ENCODE measurements at places on chromosomes 1 and 21.

DNA sequence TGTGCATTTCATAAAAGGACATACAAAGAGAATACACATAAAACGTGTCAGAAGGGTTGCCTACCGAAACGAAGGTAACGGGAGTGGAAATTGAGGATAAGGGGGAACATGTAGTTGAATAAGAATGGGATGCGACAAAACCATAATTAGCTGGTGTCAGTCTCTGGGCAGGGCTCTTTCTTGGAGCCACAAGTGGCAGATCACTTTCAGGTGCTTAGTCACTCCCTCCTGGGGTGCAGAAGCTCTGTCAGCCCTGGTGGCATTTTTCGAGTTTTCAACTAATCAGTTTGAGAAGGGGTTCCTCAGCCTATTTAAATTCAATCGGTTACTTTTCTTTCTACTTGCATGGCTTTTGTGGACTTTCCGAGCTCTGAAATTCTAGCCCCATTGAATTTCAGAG, 133.9 kb upstream of the IGSF21 start:
- DNase-seq: no peak

- no peak for DNase-seq
Measured at GRCh38 chr1:168752171-168752832, 23.3 kb upstream of the DPT start.

DNA sequence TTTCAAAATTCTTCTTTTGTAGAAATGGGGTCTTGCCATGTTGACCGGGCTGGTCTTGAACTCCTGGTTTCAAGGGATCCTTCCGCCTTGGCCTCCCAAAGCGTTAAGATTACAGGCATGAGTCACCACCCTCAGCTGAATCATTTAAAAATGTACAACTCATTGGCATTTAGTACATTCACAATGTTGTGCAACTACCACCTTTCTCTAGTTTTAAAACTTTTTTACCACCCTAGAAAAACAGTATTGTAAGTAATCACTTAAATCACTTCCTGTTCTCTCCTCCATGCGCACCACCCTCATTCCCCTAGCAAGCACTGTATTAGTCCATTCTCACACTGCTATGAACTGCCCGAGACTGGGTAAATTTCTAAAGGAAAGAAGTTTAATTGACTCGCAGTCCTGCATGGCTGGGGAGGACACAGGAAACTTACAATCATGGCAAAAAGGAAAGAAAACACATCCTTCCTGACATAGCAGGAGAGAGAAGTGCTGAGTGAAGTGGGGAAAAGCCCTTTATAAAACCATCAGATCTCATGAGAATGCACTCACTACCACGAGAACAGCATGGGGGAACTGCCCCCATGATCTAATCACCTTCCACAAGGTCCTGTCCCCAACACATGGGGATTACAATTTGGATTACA, 14.4 kb upstream of the THEM5 start:
- no peak for DNase-seq

- DNase-seq: peak; percentile 54
Measured at GRCh38 chr1:229514578-229515275, 6.6 kb upstream of the NUP133 start.

- no peak for DNase-seq
Measured at GRCh38 chr1:205346956-205347574, 9.7 kb downstream of the KLHDC8A start.

GRCh38 chr1:2308844-2309243, 80.7 kb downstream of the SKI start:
- no peak for DNase-seq

DNA sequence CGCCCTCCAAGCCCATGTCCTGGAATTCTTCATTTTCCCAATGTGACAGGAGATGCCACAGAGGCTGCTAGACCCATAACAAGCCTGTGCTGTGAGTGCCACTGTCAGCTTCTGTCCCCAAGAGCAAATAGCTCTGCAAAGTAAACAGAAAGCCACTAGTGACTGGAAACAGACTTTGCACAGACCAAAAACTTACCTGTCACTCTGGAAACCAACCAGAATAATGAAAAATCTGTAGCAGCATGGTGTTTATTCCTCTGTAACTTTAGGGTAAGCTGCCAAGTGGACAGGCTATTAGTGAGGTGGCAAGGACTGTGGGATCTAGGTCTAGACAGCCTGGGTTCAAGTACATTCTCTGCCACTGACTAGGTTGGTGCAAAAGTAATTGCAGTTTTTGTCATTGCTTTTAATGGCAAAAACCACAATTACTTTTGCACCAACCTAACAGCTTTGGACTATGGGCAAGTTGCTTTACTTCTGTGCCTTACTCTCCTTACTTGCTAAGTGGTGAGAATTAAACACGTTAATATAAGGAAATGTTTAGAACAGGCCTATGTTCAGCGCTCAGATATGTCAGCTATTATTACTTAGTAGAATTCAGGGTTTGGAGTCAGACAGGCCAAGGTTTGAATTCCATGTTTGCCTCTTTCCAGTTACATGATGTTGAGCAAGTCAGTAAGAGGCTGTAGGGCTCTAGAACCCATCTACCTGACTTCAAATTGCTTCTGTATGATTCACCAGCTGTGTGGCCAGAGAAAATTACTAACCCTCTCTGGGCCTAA, at the start of gene C8B:
C8B (minus strand) TSS at position 100 of the 782 bp plus-strand sequence; CDS start at position 33, 67 bp downstream.
- no peak for DNase-seq

GRCh38 chr1:80656014-80656636, 1144.6 kb upstream of the ADGRL2 start:
- DNase-seq: no peak

DNA sequence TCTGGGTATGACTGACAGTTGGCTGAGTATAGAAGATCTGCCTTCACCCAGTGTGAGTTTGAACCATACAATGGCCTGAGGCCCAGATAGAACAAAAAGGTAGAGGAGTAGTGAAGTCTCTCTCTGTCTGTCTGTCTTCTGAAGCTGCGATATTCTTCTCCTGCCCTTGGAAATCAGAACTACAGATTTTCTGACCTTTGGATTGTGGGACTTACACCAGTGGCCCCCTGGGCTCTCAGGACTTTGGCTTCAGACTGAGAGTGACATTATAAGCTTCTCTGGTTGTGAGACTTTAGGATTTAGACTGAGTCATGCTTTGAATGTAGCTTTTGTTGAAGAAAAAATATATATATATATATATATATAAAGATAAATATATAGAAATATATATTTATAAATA, 1235.0 kb upstream of the ADGRL4 start:
- DNase-seq: no peak

GRCh38 chr1:115182012-115182715, 92.9 kb upstream of the TSPAN2 start:
- no peak for DNase-seq

- no peak for DNase-seq
Measured at GRCh38 chr1:31764312-31765040, at the start of gene ADGRB2. Gene ADGRB2 (minus strand): TSS chr1:31764340. CDS start chr1:31757221, 7,119 bp downstream.
